Endodermal cell (in vitro differentiated cells): ENCODE measurements at places on chromosomes 12 and 14. TPM values are rescaled to one million over a fixed set of nuclear protein-coding genes. Genes with fewer than 3 reads are reported as not detected.
A peak's percentile ranks its signal among the peaks of the same experiment; 100 is the strongest.

KCNA5 gene
- not detected in 3 replicates for total RNA-seq

CAND1 gene
- 207 and 228 TPM in 2 replicates for total RNA-seq

CMA1 gene
- total RNA-seq: not detected in 3 replicates

ABCD2 gene
- not detected in 2 replicates for total RNA-seq

KLHDC1 gene
- 0.44 to 0.77 TPM (median 0.68 TPM) in 3 replicates for total RNA-seq

TSPAN19 gene
- total RNA-seq: not detected in 2 replicates

BIN2 gene
- total RNA-seq: not detected in 2 replicates

PROX2 gene
- not detected in 3 replicates for total RNA-seq

GRCh38 chr14:22329371-22329770, 259.7 kb downstream of the DAD1 start:
- DNase-seq: no peak

DNA sequence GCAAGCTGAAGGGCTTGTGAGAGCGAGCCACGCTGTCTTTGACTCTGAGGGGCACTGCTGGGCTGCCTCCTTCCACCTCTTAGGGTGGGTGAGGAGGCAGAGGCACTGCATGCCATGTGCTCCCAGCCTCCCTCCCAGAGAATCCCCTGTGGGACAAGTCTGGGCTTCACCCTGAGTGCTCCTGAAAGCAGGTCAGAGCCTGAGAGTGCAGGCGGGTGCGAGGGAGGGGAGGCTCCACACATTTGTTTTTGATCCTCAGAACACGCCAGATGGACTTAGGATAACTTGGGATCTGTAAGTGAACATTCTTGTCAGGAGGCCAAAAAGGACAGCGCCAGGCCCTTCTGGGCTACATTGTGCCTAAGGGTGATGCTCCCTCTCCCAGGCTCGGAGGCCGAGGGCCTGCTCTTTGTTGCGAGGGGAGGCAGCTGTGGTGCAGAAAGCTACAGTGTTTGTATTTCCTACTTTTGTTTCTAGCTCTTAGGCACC, 155.4 kb downstream of the TMX1 start:
- peak; percentile 64 for DNase-seq

GRCh38 chr12:1305063-1305434, 289.3 kb downstream of the FBXL14 start:
- no peak for DNase-seq

- peak; percentile 80 for DNase-seq
Measured at GRCh38 chr14:99660794-99661193, 15.9 kb downstream of the HHIPL1 start.

- DNase-seq: no peak
Measured at GRCh38 chr12:25463521-25463920, 89.6 kb downstream of the LMNTD1 start.

- no peak for DNase-seq
Measured at GRCh38 chr14:78697341-78697740, 527.2 kb downstream of the NRXN3 start.

DNA sequence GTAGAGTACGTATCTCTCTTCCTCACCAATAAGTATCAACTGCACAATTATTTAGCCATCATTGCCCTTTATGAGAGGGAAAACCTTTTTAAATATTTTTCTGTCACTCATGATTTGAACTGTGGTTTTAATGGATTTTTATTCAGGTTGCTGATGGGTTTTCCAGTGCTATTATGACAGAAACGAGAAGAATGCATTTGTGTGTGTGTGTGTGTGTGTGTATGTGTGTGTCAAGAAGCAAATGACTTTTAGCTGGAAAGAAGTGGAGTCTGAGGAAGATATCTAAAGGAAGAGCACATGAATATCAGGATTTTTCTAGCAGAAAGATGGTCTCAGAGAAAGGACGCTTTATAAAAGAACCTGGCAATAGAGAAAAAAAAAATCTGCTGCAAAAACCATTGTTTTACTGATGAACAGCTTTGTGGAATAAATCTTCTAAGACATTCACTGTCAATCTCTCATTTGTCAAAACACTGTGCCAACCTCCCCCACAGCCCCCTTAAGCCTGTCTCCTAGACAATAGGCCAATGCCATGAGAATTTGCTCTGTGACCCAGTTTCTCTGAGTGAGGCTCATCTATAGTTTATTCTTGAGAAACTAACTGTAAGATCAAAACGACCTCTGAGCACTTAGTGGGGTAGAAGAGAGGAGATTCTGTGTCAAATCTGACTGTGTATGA, 417.7 kb downstream of the FLRT2 start:
- DNase-seq: no peak

- DNase-seq: no peak
Measured at GRCh38 chr12:25578411-25579143, 25.5 kb upstream of the LMNTD1 start.

DNA sequence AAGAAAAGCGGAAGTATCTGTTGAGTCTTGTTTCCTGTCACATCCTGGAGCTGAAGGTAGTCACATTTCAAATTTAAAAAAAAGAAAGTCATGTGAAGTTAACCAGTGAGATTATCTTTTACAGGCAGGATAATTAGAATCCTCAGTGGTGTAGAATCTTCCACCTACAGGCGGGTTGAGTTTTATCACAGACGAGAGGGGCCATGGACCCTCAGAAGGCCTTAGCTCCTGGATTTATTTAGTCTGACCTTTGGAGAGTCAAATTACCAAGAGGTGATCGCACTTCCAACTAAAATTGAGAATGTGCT, 13.0 kb upstream of the GNG2 start:
- DNase-seq: no peak

GRCh38 chr14:105933238-105933637, 406.9 kb downstream of the TMEM121 start:
- DNase-seq: peak; percentile 3

DNA sequence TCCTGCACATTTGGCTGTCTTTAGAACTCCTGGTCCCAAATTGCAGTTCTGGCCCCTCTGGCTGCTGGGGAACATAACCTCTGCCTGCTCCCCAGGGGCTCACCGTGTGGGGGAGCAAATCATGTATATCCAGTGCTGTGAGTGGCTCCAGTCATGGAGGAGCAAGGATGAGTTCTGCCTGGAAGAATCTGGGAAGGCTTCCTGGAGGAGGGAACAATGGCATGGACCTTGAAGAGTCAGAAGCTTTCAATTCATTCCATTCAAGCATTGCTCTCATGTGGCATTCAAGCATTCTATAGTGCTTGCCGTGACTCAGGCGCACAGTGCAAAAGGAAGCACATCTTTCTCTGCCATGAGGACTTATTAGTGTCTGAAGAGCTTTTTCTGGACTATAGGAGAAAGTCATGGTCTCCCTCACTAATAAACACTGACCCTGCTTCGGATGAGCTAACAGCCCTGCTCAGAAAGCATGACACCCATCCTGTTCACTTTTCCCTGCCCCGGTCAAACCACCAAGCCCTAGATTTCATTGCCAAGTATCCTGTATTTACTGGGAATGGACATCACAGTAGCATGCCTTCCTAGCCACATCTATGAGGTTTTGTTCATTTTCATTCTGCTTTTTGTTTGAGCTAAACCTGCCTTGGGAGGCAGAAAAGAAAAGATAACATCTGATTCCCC, 3.5 kb downstream of the IFI27 start:
- peak; percentile 19 for DNase-seq

- DNase-seq: no peak
Measured at GRCh38 chr14:26959437-26959836, 361.6 kb upstream of the NOVA1 start.

DNA sequence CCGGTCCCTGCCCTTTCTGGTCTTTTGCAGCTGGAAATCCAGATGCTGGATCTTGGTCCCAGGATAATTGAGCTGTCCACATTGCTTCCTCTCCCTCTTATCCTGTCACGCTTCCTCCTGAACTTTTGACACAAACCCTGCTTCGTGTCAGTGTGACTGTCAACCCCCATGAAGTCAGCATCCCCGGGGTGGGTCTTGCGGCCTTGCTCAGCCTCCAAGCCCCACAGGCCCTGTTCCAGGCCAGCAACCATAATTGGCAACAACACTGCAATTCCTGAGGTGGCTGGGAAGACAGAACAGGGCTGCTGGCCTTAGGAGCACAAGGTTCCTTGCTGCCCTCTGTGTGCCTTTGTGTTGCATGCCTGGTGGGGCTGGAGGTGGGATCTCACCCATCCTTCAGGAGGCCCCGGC, 74.9 kb downstream of the NTF3 start:
- DNase-seq: peak; percentile 39

GRCh38 chr14:49733836-49734235, 34.1 kb upstream of the KLHDC2 start:
- DNase-seq: no peak

DNA sequence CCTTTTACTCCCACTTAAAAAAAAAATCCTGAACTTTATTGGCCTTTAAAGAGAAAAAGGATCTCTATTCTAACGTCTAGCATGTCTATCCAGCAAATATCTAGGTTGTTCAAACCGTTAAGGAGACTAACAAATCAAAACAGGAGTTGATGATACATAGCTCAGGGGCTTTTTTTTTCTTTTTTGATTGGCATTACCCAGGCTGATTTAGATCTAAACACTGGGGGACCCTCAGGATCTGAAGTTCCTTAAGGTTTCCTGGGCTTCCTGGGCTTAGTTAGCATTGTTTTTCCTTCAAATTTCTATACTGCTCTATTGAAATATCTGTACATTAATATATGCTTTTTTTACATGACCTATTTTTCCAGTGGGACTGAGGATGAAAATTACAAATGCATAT, 42.3 kb downstream of the EFCAB11 start:
- no peak for DNase-seq

DNA sequence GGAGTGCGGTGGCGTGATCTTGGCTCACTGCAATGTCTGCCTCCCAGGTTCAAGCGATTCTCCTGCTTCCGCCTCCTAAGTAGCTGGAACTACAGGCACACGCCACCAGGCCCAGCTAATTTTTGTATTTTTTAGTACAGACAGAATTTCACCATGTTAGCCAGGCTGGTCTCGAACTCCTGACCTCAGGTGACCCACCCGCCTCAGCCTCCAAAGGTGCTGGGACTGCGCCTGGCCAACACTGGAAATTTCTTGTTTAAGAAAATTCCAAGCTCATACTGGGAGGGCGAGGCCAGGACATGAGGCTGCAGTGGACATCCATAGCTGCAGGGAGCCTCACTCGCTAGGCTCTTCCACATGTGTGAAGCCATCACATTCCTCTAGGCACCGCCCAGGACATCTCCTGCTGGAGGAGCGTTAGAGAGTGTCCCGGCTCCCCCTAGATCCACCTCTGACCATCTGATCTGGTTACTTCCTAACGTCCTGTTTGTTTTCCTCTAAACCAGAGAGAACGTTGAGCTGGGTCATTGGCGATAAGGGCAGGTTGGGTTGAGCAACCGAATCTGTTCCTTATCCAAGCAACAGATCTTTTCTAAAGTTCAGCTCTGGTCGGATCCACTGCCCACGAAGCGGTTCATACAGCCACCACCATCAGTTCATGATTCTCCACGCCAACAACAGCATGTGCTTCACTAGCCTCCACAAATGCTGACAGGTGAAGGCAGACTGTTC, 108.2 kb upstream of the MED13L start:
- DNase-seq: peak; percentile 84

DNA sequence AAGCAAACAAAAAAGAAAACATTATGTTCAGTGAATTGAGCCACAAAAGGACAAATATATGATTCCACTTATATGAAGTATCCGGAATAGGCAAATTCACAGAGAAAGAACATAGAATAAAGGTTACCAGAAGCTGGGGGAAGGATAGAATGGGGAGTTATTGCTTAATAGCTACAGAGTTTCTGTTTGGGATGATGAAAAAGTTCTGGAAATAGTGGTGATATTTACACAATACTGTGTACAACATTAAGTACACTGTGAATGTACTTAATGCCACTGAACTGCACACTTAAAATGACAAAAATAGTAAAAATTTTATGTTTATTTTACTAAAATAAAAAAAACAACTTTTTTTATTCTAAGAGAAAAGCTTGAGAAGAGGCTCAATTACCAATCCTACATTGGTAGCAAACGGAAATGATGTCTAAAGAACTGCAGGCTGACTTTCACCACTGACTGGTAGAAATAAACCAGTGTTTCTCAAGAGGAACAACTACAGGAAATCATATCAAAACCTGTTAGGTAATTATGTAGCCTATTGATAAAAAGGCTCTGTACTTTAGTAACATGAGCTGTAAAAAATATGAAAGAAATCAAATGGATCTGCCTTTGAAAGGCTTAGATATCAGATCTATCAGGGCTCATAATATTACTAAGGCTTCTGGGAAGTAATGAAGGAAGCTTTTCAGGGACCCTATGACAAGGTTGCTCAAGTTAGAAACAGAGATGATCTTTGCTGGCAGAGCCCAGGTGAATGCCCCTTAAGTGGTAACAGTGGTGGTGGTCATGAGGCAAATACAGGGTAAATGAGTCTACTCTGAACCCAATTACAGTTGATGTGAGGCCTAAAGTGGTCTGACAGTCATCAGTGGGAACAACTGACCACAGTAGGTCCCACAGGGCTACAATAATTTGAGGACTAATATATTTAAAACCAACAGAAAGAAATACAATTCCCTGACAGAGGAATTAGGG, 41.3 kb downstream of the BAZ1A start:
- DNase-seq: no peak
